ENCODE measurements at places on chromosomes 13 and 19.

DNA sequence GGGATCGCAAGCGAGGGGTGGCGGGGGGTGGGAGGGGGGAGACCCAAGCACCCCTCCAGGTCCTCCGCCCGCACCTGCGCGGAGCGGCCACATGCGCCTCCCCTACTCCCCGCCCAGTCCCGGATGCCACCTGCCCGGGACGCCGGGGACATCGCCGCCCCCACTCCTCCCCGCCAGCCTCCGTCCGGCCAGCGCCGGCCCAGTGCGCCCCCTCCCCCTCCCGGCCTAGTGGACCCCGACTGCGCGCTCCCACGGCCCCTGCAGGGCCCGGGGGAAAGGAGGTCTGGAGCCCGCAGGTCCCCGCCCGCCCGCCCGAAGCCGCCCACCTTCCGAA, 263 bp downstream of the RHPN2 start:
- DNase-seq = no peak

DNA sequence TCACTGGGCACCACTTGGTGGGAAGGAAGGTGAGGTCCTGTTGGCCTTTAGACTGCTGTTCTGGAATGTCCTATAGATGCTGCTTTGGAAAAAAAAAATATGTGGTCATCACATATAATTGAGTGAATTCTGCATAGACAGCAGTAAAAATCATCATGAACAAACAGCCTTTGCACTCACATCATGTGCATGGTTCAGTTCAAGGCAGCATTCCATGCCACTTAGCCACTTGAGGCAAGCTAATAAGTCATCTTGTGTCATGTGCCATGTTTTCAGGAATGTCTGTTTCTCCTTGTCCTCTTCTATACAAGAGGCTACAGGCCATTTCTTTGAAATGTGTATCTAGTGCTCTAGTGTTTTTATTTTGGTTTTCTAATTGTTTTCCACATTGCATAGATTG, 43.9 kb upstream of the TSC22D1 start:
- peak; percentile 30 for DNase-seq

GRCh38 chr13:98785405-98785804, 32.9 kb upstream of the SLC15A1 start:
- no peak for DNase-seq

DNA sequence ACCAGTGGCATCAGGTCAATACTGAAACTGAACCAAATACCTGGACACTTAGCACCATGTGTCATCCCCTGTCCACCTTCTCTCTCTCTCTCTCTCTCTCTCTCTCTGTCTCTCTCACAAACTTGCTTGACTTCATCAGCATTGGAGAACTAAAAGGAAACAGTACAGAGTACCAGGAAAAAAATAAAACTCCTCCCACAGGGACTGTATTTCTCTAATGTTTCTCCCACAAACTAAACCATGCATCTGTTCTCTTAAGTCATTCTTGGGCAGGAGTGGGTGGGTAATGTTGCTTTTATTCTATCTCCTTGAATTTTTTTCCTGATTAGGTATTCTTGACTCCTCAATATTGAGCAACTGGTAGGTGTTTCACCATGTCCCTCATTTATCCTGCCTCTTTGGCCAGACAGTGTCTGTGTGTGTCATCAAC, 112.9 kb upstream of the CACNA1A start:
- DNase-seq = no peak

- DNase-seq = no peak
Measured at GRCh38 chr13:63696055-63696454, 2280.4 kb upstream of the PCDH20 start.

- no peak for DNase-seq
Measured at GRCh38 chr19:35281303-35281702, 1.0 kb upstream of the HAMP start.

DNA sequence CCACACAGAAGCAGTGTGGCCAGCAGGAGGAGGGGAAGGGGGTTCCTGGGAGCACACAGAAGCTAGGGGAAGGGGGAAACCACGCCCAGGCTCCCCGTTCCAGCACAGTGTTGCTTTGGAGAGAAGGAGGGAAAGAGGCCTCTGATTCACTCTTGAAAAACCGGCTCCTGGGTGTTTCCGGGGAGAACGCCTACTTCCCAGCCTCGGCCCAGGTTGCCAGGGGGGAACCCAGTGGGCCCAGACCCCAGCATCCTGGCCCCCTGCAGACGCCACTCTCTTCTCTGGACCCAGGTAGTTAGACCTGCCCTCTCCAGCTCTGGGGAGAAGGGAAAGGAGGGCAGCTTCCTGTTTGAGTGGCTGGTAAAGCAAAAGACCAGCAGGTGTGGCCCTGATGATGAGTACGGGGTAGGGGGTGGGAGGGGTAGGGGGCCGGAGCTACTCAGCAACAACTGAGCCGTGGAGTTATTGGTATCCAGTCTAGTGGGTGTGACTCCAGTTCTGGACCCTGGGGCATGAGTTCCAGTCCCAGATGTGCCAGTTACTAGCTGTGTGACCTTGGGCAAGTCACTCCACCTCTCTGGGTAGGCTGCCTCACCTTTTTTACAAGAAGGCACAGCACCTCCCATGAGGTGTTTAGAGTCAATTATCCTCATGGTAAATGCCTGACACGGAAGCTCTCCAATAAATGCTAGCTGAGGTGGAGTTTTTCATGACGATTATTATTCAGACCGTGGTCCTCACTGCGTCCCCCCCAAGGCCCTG, 836 bp downstream of the GIPC1 start:
- DNase-seq = no peak

DNA sequence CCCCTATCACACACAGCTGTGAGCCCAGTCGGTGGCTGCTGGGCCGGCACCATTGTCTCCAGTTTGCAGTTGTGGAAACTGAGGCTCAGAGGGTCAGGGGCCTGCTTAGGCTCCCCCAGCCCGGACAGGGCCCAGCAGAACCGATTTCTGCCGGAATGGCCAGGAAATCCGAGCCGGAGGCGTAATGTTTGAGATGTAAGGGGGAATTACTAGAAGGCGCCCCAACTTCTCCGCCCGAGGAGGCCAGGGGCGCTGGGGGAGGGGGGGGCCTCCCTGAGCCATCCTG, 962 bp downstream of the KISS1R start:
- no peak for DNase-seq

DNA sequence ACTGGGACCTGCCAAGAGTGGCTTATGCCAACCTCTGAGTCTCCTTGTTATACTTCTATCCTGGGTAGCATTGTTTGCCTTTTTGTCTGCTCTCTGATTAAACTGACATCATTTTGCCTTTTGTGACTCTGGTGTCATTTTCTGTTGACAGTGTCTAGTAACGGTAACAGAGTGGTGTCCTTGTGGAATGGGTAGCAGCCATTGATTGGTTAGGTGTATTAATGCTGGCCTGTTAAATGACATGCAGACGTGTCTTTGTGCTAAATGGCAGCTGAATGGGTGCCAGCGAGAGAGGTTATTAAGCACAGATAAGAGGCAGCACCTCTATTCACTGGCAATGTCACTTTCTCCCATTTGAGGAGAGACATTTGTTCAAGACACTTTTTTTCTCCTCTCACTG, 1289.4 kb downstream of the PCDH9 start:
- DNase-seq = no peak

DNA sequence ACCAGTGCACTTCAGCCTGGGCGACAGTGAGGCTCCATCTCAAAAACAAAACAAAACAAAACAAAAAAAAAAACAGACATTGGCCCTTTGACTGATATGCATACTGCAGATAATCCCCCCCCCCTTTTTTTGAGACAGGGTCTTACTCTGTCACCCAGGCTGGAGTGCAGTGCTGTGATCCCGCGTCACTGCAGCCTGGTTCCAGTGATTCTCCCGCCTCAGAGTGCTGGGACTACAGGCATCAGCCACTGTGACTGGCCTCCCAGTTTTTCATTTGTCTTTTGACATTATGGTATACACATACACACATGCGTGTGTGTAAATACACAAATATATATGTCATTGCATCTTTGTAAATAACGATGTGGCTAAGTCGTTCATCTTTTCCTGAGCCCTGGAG, 61.8 kb downstream of the ATP11A start:
- DNase-seq = no peak

GRCh38 chr13:80450386-80450785, 109.5 kb upstream of the SPRY2 start:
- no peak for DNase-seq

DNA sequence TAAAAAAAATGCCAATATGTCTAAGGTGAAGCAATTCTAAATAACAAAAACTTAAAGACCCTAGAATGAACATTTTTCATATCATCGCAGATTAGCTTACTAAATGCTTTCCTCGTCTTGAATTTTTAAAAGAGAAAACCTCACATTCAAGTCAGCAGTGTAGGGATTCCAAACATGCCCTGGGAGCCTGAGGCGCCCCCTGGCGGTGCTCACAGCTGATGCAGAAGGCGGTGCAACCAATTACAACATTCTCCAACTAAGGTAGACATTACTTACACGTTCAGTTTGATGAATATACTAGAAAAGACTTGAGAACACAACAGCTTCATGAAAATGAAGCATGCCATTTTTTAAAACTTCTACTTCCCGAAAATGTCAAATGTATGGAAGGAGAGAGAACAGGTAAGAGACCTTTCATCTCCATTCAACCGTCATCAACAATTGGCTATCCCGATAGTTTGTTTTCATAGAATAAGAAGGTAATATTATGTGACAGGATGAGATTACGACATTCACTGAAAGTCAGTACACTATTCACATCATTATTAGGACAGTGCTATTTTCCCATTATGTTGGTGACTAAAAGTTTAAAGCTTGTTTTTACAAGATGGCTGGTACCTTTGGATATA, 304.4 kb downstream of the DCLK1 start:
- no peak for DNase-seq

- peak; percentile 37 for DNase-seq
Measured at GRCh38 chr19:28961772-28962500, 251.0 kb downstream of the UQCRFS1 start.
